ENCODE measurements at places on chromosomes 6 and 20.

DNA sequence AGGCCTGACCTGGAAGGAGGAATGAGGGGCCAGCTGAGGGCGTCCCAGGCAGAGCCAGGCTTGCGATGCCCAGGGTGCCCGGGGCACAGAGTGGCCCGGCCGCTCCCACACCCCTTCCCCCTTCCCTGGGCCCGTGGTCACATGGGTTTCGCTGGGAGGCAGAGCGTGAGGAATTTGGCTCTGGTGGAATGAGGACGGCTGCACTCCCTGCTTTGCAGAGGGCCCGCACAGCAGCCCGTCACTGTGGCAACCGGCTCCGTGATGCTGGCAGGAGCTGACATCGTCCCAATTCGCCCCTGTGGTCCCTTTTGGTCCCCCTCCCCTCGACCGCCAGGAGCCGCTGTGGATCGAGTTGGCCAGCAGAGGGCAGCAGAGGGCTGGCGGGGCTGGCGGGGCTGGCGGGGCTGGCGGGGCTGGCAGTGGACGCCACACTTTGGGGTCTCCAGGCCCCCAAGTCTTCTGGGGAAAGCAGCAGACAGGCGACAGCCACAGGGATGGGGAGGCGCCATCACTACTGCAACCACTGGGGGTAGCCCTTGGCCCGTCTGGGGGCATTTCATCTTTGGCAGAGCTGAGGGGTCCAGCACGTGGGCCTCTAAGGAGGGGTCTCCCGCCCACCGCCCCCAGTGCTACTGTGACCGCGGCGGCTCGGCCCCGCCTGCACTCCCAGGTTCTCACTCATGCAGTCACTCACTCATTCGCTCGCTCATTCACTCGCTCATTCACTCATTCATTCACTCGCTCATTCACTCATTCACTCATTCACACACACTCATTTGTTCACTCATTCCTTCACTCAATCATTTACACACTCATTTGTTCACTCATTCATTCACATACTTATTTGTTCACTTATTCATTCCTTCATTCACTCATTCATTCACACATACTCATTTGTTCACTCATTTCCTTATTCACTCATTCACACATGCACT, 49.7 kb upstream of the BHLHE23 start:
- no peak for DNase-seq

DNA sequence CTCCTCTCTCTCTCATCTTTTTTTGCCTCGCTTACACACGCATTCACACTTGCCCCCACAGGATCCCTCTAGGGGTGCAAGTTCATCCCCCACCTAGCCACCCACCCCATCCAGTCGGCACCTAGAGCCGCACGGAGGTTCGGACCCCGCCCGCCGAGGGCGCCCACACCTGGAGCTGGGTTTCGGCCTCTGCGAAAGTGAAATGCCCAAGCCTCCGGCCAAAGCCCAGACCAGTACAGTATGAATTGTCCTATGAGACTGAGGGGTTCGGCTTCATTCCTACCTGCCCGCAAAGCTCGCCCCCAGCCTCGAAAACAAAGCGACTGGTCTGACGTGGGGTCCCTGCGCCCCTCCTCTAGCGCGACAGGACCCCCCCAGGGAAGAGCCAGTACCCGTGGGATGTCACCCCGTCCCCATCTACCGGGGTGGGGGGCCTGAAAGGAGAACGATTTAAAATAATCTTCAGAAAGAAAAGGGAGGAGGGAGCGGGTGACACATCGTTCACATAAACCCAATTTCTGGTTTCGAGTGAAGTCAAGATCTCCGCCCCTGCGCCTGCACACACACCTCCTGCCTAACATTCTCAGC, 1.5 kb downstream of the TFAP2A start:
- DNase-seq, result no peak

DNA sequence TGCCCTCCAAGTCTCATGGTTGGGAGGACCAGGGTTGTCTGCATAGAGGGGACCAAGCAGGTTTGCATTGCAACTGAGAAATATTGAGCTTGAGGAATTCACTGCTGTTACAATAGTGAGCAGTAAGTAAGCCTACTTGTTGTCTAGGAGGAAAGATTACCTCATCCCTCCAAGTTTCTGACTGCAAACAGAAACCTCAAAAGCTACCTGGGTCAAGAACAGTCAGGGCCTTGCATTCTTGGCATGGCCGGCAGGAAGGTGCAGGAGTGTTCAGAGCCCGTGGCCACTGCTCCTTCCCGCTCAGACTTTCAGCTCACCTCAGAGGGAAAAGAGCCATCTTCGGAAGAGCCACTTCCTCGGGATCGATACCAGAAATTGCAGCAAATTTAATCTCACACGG, 46.0 kb upstream of the DOK5 start:
- no peak for DNase-seq

DNA sequence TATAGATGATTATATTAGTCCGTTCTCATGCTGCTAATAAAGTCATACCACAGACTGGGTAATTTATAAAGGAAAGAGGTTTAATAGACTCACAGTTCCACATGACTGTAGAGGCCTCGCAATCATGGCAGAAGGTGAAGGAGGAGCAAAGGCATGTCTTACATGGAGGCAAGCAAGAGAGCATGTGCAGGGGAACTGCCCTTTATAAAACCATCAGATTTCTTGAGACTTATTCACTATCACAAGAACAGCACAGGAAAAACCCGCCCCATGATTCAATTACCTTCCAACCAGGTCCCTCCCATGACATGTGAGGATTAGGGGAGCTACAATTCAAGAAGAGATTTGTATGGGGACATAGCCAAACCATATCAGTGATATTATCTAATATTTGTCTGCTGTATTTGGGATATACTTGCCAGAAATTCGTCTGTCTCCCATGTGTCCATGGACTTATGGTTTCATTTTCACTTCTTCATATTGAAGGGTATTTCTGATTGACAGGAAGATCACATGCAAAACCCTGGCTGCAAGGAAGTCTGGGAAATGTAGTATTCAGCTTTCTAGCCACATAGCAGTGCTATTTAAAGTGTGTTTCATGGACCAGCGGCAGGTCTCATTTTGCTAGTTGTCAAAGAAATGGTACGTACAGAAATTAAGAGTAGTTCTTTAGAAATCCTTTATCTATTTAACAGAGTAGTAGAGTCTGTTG, 50.5 kb upstream of the PAK5 start:
- no peak for DNase-seq

GRCh38 chr6:158172001-158172400, 3.9 kb downstream of the GTF2H5 start:
- no peak for DNase-seq

DNA sequence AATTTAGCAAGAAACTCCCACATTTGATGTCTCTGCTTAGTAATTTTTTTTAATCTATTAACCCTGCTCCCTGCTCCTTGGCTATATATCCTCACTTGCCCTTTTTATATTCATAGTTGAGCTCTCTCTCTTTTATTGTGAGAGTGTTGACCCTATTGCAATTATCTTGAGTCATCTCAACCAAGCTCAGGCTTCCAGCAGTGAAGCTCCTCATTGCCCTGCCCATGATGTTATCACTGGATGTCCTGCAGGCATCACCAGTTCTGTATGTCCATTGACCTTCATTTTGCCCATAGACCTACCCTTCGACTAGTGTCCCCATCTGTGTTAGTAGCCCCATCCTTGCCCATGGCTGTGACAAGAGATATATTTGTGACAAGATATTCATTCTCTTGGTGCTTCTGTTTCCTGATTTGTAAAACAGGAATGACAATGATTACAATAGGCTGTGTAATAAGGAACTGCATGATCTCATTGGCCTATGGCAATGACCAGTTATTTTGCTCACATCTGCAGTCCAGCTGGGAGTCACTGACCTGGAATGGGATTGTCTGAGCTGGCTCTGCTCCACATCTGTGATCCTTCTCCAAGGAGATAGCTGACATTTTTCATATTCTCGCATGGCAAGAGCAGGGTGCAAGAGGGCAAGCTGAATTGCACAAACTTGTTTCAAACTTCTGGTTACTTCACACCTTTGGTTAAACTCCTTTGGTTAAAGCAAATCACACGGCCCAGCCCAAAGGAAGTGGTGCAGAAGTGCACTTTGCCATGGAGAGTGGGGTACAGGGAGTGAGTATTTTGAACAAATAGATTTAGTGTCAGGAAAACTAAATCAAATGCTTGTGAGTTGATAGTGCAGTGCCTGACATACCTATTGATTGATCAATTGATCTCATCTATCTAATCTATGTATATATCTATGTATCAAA, 47.7 kb upstream of the CST5 start:
- DNase-seq, result no peak

DNA sequence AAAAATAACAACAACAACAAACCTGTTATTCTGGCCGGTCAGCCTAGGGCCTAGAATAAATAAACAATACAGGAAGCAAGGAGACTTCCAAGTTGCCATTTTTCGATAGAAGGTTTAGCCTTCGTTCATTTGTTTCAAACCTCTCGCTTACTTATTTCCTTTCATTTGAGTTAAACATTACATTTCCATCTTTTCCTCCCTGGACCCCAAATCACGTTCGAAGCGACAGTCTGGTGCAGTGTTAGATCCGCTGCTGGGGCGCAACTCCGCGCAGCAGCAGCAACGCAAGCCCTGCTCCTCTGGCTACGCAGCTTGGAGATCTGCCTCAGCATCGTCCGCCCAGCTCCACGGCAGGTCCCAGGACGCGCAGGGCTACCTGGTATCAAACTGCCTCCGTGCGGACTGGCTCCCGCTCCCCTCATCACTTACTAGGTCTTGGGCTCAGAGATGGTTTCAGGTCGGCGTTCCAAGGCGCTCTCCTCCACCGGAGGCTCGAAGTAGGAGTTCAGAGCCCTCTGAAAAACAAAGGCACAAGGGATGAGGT, 530 bp downstream of the TDP2 start:
- peak; percentile 32 for DNase-seq

GRCh38 chr6:6414931-6415330, 94.5 kb upstream of the F13A1 start:
- DNase-seq, result no peak

- no peak for DNase-seq
These were observed 90.9 kb upstream of the MC3R start for GRCh38 chr20:56157530-56158203.

DNA sequence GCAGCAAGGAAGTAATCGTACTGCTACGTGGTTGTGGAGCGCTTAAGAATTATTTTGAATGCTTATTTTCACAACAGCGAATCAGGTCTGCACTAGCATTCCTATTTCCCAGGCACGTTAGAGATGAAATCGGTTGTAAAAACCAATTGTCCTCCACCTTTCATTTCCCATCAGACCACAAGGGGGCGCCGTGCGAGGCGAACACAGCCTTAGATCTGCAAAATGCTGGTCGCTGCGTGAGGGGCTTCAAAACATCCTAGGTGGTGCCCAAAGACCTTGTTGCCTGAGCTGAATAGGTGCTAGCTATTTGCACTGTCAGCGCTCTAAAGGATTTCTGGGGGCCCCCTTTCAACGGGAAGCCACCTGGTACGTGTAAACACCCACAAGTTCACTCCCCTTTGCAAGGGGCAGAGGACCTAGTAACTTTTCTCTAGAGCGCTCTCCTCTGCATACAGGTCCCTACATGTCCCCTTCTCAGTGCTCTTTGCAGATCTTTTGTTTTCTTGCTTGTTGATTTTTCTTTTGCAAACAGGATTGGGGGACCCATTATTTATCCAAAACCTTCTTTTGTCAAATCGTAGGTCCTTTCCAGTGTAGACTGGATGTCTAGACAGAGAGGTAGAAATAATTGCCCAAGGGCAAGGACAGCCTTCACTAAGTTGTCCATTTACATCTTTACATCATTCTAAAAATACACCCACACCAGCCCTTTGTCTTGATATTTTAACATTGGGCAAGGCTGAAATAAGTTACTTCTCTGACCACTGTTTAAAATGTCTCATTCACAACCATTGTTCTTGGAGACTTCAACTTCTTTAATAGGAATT, 59.8 kb downstream of the NEDD9 start:
- peak; percentile 65 for DNase-seq

GRCh38 chr20:18839507-18840247, 26.1 kb downstream of the SCP2D1 start:
- no peak for DNase-seq

All from activated CD4-positive, alpha-beta T cell treated with anti-CD3 and anti-CD28 coated beads for 1 hour (primary cell).